ENCODE measurements at places on chromosomes 7 and 10.

GRCh38 chr7:158646766-158647474 lies 57.7 kb downstream of the NCAPG2 start:
- DNase-seq: no peak

GRCh38 chr10:5476918-5477525 lies 22.3 kb downstream of the CALML5 start:
- no peak for DNase-seq

- no peak for DNase-seq
Measured at GRCh38 chr10:110698782-110699201, 54.7 kb downstream of the RBM20 start.

- DNase-seq: no peak
Measured at GRCh38 chr7:94580601-94581000, 71.0 kb downstream of the CASD1 start.

DNA sequence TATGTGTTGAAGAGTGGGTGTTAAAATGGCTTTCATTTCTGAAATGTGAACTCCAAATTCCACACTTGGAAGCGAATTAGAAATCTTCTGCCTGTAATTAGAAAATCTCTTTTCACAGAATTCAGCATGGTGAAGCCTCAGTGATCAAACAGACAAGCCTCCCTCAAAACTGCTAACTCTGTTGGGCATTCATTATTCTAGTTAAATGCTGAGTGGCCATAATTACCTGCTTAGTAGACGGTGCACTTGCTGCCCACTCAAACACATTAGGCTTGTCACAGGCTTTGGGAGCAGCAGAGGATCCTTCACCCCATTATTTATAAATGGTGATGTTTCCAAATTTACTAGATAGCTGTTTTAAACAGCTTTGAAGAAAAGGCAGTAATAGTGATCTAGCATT lies 177.2 kb upstream of the PCLO start:
- no peak for DNase-seq

DNA sequence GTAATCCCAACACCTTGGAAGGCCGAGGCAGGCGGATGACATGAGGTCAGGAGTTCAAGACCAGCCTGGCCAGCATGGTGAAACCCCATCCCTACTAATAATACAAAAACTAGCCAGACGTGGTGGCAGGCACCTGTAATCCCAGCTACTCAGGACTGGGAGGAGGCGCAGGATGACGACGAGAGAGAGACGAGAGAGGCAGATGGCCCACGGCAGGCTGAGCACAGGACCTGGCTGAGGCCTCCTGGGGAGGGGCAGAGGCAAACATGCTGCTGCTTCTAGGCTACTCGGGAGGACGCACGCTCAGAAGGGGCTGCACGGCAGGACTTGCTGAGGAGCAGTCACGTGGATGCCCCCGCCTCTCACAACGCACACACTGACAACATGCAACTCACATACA lies 22.4 kb downstream of the DIP2C start:
- DNase-seq: no peak

DNA sequence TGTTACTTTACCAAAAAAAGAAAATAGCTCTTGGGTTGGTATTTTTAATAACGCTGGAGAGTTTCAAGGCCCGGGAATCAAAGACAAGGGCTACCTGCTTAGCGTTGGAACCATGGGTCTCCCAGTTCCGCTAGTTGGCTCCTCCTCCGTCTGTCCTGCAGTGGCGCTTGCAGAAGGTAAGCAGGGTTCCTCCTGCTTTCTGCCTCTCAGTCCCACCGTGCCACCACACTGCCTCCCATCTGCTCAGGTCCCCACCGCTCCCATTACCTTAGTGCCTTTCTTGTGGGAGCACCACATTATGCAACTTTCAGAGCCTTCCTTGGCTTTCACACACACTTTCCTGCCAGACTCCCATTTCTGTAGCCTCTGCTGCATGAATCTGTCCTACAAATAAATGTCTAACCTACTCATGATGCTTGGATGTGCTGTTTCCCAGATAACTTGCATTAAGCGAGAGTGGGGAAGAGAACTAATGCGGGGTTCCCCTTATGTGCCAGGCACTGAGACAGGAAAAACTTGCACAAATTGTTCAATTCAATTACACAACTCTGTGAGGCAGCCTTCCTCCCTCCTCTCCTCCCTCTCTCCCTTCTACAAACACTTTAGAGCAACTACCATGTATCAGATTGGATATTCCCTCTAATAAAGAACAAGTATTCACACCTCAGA lies 124.5 kb downstream of the AOAH start:
- no peak for DNase-seq

GRCh38 chr10:105834261-105835059 lies 1193.4 kb downstream of the SORCS3 start:
- peak; percentile 72 for DNase-seq

DNA sequence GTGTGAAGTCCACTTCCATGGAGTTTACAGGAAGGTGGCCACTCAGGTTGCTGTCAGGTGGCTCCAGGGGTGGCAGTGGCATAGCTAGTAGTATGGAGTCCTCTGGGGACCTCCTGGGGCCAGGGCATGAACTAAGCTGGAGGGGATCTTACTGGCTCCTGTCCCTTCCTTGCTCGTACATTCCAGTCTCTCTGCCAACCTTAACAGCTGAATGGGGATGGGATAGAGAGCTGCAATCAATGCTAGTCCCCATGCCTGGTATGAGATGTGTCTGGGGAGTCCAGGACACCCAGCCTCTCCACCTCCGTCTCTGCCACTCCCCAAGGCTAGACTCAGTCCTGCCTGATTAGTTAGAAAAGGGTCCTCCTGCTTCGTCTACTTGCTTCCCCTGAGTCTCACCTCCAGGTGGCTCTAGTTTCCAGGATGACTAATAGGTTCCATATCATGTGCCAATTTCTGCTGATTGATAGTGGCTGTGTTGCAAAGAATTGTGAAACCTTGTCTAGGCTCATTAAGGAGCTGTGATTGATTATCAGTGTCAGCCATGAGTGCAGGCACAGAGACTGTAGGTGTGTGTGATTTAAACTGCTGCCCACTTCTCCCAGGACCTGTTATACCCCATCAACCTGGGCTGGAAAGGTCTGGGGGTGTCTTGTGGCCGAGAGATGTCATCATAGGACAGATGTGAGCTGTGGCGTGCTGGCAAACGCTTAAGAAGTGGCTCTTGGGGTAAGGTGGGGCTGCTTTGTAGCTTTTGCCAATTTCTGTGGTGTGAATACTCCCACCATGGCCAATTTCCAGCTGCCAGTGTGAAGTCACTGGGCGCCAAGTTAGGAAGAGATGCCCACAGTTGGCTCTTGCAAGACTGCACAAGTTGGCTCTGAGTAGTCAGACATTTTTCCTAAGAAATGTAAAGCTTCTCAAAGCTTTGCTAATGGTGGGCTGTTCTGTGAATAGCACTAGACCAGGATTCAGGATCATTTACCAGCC lies 59.8 kb downstream of the COL13A1 start:
- DNase-seq: peak; percentile 67

- no peak for DNase-seq
Measured at GRCh38 chr10:49139846-49140195, 6.0 kb upstream of the FAM170B start.

DNA sequence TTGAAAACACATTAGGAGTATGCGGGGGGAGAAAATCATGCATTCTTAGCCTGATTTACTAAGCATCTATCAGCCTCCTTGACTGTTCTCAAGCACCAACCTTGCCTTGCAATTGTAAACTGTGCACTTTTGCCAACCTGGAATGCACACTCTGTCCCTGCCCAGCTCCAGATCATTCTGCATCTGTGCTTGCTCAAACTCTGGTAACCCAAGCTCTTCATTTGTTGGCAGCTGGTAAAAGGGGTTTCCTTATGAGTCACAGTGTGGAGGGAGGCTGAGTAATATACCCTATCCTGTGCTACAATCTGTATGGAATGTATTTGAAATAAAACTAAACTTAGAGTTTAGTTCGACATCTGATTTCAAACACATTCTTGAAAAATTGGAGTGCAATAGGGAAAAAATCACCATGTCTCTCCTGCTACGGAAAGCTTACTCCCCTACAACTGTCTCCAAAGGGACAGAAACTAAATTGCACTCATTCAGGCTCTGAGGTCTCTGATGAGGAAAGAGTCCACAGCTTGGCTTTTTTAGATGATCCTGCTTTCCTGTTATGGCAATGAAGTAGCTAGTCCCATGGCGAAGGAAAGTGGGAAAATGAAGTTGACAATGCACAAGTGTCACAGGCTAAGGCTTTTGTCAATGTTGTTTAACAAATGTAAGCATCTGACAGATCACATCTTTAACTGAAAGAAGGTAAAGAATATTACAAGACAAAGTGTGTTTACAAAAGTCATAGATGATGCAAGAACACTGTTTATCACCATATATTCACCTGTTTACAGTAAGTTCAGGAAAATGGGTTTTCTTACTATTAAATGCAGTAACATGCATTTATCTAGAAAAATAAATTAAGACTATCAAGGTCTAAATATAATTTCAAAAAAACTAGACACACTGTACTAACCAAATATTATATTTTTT lies 61.9 kb downstream of the TES start:
- DNase-seq: peak; percentile 90

DNA sequence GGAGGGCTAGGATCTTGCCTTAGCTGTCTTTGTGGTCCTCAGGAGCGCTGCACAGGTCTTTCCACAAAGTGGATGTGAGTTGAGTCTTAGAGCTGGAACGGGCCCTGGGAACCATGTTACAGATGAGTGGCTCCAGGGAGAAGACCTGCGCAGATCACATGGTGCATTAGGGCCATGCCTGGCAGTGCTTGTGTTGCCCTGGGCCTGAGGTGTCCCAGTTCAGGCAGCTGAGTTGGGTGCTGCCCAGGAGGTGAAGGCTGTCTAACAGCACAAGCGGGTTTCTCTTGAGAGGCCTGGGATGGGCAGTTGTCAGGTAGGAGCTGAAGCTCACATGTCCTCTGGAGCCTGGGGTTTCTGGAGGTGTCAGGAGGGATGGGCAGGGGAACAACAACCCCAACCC lies 33.7 kb upstream of the ANKRD2 start:
- peak; percentile 75 for DNase-seq

- DNase-seq: no peak
Measured at GRCh38 chr7:103702982-103703381, 257.0 kb upstream of the SLC26A5 start.

DNA sequence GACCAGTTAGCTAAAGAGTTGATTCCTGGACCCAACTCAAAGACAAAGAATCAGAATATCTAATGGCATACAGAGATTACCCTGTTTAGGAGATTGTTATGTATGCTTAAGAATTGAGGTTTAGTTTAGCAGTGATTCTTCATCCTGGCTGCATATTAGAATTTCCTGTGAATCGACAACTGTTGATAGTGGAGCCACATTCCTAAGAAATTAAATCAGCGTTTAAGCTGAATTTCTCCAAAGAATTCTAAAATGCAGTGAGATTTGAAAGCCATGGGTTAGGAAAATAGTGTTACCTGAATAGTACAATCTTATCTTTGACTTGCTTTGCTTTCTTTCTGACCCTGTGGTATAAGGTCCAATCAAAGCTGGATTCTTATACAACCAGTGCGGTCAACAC lies 16.4 kb upstream of the FERD3L start:
- DNase-seq: no peak

GRCh38 chr10:129942391-129942790 lies 21.7 kb downstream of the EBF3 start:
- DNase-seq: no peak

DNA sequence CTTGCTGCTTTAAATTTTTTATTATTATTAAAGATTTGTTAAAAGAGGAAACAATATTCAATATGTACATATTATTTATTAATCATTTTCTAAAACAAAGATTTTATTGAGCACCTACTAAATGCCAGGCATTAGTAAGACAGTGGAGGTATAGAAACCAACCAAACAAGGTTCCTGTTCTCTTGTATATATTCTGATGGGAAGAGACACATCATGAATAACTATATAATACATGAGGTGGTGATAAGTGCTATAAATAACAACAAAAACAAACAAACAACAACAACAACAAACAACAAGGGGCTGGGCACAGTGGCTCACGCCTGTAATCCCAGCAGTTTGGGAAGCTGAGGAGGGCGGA lies 630 bp upstream of the LIPA start:
- DNase-seq: no peak

DNA sequence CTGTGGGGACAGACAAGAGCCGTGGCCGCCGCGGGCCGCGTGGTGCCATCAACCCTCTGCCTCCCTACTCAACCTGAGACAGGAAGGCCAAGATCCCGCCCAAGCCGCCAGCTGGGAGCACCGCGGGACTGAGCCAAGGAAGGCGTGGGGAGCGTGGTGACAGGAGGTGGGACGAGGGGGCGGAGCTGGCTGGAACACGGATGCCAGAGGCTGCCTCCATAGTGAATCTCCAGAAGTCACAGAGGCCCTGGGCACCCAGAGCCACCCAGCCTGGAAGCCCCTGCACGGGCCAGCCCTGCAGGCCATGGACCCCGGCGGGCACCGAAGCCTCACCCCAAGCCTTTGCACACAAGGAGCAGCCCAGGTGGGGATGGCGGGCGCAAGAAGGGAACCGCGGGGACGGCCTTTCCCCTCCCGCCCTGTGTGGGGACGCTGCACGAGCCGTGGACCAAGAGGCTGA lies 18.1 kb upstream of the DPYSL4 start:
- DNase-seq: no peak

GRCh38 chr10:71281646-71282322 lies 37.3 kb upstream of the SLC29A3 start:
- DNase-seq: no peak

DNA sequence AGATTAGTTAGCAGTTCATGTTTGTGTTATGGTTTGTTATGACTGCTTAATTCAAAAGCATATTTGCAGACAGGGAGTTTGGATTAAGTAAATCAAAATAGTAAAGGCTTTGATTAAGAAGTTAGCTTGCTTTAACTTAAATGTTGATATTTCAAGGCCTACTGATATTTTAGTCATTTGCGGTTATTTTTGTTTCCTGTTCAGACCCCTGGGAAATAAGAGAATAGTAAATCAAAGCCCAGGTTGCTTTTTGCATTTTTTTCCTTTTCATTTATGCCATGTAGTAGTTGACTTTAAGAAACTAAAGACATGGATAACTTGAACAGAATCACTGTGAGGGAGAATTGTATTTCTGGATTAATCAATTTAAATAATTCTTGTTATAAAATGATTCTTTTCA lies 77.3 kb downstream of the HDAC9 start:
- DNase-seq: no peak

GRCh38 chr10:132465889-132466519 lies 69.0 kb downstream of the PWWP2B start:
- no peak for DNase-seq

- DNase-seq: no peak
Measured at GRCh38 chr10:65900271-65900670, 1025.6 kb upstream of the LRRTM3 start.

DNA sequence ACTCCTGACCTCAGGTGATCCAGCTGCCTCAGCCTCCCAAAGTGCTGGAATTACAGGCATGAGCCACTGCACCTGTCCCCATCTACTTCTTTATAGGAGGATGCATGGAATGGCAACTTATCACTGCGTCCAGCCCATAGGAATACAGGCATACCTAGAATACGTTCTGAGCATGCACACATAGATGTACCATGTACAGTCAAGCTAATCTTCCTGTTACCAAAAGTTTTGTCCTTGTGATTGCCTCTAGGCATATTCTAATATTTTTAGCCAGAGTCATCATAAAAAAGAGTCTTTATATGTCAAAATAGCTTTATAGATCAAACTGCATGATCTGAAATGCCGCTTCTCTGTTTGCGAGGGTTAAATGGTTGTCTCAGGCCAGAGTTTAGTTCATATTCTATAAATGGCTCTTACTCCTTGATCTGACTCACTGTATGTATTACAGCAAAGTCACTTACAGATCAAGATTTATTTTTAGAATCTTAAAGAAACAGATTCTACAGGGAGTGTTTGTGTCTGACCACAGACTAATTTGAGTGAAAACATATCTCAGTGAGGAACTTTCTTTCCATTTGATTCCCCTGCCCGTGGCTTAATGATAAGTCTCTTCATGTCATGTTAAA lies 210.9 kb downstream of the CREB5 start:
- peak; percentile 62 for DNase-seq

- no peak for DNase-seq
Measured at GRCh38 chr10:119651514-119652360, 557 bp downstream of the BAG3 start.
